HT-29 (cell line): ENCODE measurements at places on chromosomes 4 and X.

- no peak for DNase-seq
Measured at GRCh38 chr4:54659749-54660535, 2.2 kb downstream of the KIT start.

DNA sequence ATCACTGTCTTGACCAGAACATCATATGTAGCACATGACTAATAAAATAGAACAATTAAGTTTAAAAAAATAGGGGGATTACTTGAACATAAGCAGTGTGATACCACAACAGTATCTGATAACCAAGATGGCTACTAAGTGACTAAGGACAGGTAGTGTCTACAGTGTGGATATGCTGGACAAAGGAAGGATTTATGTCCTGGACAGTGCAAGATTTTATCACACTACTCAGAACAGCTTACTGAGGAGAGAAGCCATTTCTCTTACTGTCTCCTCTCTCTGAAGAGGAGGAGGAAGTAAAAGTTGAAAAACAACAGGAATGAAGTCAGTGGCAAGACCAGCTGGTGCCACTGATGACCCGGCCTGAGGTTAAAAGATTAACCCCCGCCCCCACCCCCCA, 4.0 kb upstream of the SLC10A7 start:
- no peak for DNase-seq

DNA sequence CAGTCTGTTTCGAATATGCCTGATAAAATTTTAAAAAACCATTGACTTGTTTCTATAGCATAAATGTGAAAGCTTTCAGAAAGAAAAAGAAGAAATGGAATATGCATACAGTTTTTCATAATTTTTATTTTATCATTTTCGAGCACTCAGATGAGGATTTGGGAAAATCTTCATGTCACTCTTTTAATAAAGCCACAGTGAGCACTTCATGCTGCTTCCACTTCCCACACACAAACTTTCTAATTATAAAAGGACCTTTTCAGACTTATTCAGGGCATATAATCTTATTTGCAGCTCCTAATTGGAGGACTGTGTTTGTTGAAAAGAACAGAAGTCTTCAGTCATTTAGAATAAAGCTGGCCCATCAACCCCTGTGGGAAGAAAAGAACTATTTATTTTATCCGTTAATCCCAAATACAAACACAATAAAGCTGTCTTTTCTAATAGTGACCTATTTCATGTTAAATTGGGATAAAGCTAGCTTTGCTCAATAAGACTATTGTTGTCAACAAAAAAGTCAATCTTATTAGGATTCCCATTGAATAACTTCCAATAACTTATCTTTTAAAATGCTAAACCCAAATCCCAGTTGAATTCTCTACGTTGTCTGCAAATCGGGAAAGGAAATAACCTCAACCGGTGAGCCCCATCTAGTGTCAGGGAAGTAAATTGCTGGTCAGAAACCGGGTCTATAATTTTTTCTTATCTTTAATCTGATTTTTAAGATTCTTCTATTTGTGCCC, 211.5 kb downstream of the PDGFRA start:
- peak; percentile 28 for DNase-seq

GRCh38 chrX:78517124-78517523, 142.0 kb downstream of the RTL3 start:
- DNase-seq: no peak

DNA sequence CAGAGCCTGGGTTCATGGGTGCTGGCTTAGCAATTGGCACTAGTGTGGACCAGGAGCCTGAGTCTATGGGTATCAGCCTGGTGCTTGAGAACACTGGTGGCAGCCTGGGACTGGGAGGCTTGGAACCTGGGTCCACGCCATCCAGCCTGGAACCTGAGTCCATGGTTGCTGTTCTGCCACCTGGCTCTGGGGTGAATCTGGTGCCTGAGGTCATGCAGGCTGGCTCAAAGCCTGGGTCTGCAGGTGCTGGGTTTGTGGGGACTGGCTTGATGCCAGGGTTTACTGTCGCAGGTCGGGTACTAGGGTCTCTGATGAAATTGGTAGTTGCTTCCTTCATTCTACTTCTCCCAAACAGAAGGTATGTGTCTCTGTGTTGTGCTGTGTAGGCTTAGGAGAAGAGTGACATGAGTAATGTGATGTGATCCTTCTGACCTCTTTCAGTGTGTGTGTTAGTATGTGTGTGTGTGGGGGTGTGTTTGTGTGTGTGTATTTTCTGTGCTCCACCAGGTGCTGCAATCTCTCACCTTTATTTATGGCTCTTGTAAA, 517.0 kb upstream of the EPHA5 start:
- DNase-seq: no peak
